ENCODE measurements at places on chromosomes 5 and 9.

GRCh38 chr9:6733831-6734230, 23.9 kb upstream of the KDM4C start:
- no peak for DNase-seq

- no peak for DNase-seq
Measured at GRCh38 chr5:160291467-160291866, 20.9 kb downstream of the CCNJL start.

DNA sequence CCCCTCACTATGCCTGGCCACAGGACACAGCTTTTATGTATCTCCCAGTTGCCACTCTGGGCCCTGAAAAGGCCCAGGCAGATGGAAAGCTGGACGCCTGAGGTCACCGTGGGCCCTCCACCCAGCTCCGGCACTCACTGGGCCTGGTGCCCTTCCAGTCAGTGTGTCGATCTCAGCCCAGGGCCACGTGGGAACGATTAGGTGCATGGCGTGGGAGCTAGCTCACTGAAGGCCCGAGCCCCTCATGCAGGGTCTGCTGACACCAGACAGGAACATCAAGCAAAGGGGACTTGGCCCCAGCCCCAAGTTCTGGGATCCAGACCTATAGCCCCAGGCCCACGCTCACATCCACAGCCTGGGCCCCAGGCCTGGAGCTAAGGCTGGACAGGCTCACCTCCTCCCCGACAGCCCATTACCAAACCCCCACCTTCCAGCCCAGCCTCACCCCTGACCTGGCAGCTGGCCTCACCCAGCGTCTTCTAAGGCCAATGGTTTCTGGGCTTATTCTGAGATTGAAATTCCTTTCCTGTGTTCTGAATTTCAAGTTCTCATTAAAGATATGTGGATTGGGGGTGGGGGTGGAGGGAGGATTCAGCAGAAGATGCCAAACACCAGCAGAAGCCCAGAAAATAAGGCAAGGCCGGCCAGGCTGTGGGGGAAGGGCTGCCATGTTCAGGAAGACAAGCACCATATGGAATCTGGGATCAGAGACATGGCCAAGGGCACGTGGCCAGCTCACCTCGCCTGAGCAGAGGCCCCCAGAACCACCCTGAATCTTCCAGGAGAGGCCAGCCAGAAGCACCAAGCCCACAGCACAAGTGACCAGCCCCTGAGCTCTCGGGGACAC, 74.5 kb downstream of the ADAMTS2 start:
- DNase-seq: no peak

DNA sequence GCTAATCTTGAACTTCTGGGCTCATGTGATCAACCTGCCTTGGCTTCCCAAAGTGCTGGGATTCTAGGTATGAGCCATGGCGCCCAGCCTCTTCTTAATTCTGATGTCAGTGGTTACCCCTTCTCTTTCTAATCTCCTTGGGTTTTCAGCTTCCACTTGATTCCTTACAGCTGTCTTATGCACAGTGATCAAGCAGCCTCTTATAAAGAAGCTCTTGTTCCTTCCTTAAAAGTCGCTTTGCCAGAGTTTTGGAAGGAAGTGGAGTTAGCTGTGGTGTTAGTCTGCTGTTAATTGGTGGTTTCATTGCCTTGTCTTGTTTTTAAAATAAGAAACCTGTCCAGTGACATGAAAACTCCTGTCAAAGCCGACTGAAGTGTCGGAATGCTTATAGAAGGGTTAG, 128.1 kb upstream of the CACNA1B start:
- no peak for DNase-seq

GRCh38 chr9:91572044-91572443, 148.4 kb upstream of the NFIL3 start:
- no peak for DNase-seq

DNA sequence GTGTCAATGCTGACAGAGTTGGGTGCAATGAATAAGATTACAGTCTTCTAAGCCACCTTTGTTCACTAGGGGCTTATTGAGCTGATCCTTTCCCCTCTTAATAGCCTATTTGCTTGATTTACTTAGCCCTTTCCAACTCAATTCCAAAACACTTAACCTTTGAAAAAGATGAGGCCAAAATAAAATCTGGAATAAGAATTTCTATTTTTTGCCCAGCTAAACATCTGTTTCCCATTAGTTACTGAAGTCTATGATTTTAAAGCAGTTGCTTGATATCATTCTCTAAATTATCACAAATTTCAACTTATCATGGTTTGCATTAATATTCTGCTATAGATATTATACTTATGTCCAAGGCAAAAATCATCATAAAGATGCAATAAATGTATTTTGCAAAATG, 1272.0 kb upstream of the ACO1 start:
- no peak for DNase-seq

DNA sequence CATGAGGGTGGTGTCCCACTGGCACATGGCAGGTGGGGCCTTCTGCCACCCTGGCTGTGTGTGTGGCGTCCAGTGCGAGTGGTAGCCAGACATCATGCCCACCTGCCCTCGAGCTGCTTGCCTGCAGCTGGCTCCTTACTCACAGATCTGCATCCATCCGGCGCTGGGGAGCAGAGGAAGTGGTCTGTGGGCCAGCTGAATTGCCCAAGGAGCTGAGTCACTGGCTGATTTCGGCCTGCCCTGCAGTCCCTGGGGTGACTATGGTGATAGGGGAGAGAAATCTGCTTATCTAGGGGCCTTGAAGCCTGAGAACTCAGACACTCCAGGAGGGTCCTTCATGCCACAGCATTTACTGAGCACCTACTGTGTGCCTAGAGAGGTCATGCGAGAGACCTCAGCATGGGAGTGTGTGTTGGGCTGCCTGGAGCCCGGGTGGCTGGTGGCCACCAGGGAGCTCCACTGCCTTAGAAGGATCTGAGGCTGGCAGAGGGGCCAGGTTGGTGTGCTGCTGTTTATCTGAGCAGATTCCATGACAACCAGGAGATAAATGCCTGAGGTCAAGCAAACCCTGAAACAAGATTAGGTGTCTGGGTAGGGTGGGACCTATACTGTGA, 57.1 kb downstream of the SLC22A5 start:
- peak; percentile 78 for DNase-seq

GRCh38 chr5:124628721-124629596, 117.5 kb downstream of the ZNF608 start:
- no peak for DNase-seq

- DNase-seq: no peak
Measured at GRCh38 chr9:129558063-129558550, 62.8 kb downstream of the C9orf50 start.

DNA sequence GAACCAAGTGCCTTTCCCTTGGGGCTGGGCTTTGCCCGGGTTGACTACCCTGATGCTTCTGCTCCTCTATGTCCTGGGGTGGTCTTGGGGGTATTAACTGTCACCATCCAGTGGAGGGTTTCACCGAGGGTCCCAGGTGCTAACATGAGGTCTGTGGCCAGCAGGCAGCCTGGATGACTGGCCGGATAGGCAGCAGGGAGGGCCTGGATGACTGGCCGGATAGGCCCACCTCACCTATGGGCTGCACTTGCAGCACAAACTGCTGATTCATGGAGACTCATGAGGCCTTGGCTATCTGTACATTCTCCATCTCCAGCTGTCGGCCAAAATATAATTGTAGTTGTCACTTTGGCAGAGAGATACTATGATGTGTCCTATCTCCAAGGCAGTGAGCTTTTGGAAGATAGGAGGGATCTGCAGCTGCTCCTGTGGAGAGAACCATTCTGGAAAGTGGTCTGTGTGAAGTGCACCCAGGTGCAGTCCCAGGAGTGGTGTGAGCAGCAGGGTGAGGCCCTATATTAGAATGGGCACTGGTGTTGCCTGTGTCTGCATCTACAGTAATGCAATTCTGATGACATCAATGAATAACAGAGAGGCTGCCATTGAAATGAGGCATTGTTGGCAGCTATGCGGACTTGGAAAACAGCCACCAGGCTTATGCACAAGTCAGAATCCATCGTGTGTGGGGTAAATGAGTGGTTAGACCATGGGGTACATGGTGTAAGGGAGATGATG, 26.3 kb upstream of the CDKN2AIPNL start:
- no peak for DNase-seq

DNA sequence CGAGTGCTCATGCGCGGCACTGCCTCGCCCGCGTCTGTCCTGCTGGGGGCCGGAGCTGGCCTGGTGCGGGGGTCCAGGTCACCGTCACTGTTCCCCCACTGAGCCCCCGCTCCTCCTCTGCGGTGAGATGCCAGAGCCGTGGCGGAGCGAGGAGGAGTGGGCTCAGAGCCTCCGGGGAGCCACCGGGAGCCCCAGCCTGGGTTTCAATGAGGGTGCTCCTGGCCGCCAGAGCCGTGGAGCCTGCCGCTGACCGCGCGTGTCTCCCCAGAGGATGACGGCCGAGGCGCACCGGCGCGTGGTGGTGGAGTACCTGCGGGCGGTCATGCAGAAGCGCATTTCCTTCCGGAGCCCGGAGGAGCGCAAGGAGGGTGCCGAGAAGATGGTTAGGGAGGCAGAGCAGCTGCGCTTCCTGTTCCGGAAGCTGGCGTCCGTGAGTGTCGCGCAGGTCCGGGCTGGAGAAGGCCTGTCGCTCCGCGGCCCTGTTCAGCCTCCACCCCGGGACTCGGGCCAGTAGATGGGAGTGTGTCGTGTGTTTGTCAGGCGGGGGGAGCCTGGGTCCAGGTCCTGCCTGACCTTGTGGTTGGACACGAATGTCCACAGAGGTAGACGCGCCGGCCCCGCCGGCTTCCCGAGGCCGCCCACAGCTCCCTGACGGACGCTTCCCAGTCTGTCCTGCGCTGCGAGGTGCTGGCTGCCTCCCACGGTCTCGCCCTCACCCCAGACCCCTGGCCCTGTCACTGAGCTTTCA, 22.0 kb downstream of the EXOC3 start:
- no peak for DNase-seq

GRCh38 chr5:149264439-149265067, 7.1 kb upstream of the AFAP1L1 start:
- DNase-seq: no peak
